ENCODE measurements at places on chromosomes 2 and 18.

DNA sequence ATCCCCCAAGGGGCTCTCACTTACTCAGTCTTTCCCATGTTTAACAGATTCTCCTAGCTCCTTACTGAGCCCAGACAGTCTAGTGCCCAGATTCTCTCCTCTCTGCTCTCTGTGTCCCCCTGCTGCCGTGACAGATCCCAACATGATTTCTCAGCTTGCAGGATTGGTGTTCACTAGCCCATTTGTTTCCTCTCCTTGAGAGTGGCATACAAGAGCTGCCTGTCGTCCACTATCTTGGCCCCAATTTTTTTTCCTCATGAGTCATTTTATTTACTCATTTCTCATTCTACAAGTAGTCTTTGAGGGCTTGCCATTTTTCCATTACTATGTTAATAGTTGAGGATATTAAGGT lies 199.9 kb upstream of the FN1 start:
- DNase-seq, result no peak

- DNase-seq, result no peak
These were observed 20.5 kb downstream of the GYPC start for GRCh38 chr2:126676221-126677175.

DNA sequence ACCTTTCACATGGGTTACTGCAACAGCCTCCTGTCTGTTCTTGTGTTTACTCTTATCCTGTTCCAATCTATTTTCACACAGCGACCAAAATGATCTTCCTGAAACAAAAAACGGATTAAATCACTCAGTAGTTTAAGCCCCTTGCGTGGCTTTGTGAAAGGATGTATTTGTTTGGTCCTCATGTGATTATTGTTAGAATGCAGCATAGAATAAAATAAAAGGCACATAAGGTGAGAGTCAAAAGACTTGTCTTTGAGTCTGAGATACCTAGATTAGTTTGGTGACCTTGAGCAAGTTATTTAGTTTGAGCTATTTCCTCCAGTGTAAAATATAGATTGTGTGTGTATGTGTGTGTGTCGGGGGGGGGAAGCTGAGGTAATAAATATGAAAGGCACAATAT lies 72.4 kb downstream of the EML4 start:
- DNase-seq, result no peak

DNA sequence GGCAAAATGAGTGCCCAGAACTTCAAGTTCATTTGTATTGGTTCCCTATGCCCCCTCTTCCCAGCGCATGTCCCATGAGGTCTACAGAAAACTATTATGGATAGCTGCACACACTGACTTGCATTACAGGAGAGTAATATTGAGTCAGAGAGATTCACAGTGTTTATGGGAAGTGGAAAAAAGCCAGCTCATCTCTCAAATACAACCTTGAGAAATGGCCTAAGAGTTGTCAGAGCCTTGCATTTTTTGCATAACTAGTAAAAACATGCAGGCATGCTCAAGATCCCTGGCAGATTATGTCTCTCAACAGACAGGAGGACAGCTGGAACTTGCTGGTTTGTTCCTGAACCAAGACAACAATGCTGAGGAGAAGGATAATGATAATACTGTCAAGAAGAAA lies 1292.8 kb downstream of the DSC3 start:
- no peak for DNase-seq

- DNase-seq, result no peak
These were observed 117.7 kb downstream of the ZEB2 start for GRCh38 chr2:144402251-144402650.

- DNase-seq, result no peak
These were observed 59.2 kb downstream of the SMAD2 start for GRCh38 chr18:47871288-47871687.

DNA sequence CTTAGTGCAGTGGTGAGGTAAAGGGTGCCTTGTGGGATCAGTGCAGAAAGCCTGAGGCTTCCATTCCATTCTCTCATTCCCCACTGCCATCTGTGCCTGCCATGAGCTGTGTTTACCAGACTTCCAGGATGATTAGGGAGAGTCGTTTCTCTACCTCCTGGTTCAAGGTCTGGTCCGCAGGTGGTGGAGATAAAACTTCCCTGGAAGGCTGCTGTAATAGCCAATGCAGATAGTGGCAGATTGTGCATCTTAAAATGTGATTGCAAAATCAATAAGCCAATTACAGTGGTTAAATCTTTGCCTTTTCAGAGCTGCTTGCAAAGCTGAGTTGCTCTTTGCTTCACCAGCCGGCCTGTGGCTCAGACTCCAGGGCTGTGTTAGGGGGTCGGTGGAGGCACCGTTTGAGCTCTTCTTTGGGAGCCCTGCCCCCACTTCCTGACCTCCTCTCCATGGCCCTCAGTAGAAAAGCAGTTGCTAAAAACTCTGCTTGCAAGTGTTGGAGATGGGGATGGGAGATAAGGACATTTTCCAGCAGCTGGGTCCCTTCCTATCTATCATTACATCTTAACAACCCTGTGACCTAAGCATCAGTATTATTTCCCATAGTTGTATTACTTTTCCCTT lies 95.2 kb upstream of the HS6ST1 start:
- DNase-seq, result peak; percentile 4

DNA sequence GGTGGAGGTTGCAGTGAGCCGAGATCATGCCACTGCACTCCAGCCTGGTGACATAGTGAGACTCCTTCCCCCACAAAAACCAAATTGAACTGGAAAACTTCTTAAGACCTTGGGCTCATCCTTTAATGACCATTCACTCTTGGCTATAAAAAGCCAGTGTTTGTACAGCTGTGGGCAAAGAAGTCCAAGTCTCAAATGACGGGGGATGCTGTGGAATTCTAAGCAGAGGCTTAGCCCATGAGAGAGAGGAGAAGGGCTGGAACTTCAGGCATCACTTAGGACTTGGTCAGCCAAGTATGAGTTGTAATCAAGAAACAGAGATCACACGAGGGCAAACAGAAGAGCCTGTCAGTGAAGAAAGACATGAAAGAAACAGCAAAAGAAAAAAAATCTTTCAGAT lies 79.3 kb upstream of the POU3F3 start:
- DNase-seq, result no peak

DNA sequence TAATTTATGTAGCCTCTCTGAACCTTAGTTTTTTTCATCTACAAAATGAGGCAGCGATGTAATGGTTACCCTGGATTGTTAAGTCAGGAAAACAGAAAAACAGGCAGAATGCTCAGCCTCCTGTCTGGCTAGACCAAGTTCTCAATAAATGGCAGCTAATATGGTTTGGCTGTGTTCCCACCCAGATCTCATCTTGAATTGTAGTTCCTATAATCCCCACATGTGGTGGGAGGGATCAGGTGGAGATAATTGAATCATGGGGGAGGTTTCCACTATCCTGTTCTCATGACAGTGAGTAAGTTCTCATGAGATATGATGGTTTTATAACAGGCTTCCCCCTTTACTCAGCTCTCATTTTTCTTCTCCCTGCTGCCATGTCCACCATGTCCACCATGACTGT lies 220.0 kb downstream of the CMPK2 start:
- DNase-seq, result no peak

DNA sequence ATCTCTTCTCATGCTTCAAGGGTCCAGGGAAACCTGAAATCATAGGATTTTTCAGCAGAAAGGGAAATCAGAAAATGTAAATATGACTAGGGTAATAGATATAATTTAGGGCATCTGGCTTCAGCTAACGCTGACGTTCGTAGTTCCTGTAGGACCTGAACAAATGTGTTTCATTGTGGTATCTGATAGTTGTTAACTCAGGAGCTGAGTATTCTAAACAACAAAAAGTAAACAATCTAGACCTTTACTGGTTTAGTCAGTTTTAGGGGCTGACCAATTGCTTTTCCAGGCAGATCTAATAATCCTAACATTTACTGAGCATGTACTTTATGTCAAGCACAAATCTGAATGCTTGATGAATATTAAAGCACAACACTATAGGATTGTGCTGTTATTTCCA lies 114.8 kb downstream of the GALNT1 start:
- DNase-seq, result no peak

GRCh38 chr2:39127973-39128372 lies 7.1 kb upstream of the SOS1 start:
- DNase-seq, result no peak

DNA sequence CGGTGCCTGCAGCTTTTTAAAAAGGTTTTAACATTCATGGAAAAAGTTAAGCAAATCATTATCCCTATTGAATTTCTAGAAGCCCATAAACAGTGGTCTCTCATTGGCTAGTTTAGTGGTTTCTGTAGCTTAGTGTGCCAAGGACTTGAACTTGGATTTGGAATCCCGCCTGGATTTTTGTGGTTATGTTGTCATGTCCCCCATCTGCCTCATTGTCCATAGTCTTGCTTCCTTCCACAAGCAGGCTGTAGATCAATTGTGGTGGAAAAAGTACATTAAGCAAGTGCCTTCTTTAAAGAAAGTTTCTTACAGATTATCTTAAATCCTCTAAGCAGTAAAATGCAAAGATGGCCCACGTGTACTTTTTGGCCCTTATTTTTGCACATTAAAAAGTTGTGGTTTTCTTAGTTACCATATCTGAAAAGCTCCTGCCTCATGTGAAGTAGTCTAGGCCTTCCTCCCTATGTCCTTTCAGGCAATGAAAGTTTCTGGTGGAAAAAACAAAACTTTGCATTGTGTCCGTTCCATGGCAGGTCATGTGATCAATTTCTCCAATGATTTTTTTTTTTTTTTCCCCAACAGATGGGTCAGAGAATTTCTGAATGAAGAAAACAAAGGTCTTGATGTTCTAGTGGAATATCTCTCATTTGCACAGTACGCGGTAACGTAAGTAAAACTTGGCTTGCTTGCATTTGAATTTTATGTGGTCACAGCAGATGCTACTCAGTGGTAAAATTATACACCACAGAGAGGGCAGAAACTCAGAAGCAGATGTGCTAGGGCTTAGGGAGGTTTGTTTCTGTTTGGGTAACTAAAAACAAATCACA lies 158.9 kb downstream of the PRPF40A start:
- DNase-seq, result no peak

DNA sequence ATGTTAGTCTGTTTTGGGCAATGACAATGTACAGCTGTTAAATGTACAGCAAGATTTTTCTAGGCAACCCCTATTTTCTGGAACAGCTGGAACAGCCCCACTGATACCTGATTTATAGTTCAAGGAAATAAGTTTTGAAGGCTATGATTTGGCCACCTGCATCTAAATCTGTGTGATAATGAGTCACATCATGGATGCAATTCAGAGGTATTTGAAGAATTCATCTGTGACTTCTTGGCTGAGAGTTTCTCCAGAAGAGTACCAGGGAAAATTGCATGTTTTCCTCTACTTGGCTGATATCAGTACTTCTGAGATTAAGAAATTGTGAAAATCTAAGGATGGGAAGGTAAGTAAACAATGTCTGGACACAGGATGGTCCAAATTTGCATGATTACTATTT lies 40.7 kb upstream of the NT5C1B start:
- DNase-seq, result no peak

GRCh38 chr2:62531594-62531993 lies 25.6 kb upstream of the TMEM17 start:
- DNase-seq, result no peak

- DNase-seq, result no peak
These were observed 117.9 kb downstream of the PPP1R1C start for GRCh38 chr2:182103526-182103925.

DNA sequence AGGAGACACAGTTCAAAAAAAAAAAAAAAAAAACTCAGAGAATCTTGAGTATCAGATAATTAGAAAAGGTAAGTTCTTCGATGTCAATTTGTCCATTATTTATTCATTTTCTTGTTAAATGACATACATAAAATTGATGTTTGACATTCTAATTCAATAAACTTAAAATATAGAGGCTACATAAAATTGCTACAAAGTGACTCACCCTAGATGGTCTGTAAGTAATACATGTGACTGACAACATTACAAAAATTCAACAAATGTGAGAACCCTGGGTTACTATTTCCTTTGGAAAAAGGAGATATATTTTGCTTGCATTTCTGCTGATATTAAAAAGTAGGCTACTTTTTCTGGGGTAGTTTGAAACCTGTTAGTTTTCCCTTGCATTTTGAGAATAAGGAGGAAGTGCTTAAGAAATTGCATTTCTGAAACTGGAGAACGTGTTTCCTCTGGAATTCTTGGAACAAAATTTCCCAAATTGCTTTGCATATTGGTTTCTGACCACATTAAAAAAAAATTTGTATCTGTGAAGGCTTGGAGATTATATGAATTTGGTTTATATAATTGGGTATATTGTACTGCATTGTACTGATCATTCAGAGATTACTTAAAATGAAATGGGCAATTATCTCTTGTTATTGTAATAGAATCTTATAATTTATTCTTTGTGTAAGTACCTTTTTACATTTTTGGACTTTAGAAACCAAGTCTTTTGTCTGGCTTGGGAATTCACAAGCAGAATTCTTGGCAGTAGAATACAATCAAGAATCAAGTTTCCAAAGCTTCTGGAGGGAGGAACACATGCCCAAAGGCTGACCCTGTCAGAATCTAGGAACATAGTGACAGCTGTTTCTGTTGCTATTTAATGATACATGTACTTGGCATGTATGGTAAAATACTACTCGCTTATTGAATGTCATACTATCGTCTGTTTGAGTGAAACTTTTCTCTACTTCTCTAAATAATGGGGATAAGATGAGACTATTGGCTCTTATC lies 106.1 kb downstream of the DSEL start:
- DNase-seq, result no peak

DNA sequence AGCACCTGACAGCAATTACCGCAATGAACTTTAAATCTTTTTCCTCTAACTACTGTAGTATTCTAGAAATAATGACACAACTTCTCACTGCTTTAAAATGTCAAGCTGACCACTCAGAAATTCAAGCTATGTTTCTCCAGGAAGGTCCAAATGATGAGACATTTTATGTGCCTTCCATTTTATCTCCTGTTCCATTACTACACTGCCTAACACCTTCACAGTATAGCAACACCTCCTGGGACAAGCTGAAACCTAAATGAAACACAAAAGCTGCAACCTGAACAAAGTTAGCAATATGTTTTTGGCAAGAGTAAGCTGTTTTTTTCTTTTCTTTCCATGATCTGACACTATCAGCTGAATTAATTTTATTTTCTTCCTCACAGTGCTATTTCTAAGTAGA lies 81.9 kb downstream of the IKZF2 start:
- no peak for DNase-seq

DNA sequence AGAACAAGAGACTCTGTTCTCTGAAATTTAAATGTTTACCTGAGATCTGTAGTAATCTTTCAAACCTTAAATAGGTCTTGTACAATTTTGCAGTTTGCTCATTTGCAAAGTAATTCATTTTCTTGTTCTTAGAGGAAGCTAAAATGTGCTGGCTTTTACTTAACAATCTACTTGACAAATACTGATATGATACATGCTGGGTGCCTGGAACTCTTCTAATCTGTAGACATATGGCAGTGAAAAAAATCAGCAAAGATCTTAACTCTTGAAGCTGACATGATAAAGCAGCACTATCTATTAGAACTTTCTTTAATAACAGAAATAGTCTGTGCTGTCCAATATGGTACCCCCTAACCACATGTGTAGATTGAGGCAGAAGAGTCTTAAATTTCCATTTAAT lies 1352.8 kb upstream of the SLC39A10 start:
- no peak for DNase-seq
